ENCODE measurements at places on chromosomes 7 and 10.

DNA sequence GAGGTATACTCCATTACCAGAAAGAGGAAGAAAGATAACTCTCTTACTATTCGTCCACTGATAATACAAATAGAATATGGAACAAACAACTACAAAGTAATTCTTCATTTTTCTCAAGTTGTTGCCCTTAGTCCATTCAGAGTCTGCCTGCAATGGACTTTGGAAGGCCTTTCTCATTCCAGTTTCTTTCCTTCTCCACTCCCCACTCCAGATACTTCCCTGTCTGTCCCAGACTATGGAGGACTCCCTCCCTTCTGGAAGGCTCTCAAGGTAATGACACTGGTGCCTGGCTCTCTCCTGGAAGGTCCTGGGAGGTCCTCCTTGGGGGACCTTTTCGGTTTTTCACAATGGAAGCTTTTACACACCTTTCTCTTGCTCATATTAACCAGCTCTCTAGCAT is 167.8 kb downstream of the SDHAF3 start:
- DNase-seq, result no peak

GRCh38 chr7:64890761-64891362 is 12.2 kb upstream of the ZNF273 start:
- DNase-seq, result no peak

- DNase-seq, result no peak
These were observed 23.9 kb upstream of the CYCS start for GRCh38 chr7:25148772-25149575.

- no peak for DNase-seq
These were observed 65.7 kb downstream of the SND1 start for GRCh38 chr7:127717502-127718339.

DNA sequence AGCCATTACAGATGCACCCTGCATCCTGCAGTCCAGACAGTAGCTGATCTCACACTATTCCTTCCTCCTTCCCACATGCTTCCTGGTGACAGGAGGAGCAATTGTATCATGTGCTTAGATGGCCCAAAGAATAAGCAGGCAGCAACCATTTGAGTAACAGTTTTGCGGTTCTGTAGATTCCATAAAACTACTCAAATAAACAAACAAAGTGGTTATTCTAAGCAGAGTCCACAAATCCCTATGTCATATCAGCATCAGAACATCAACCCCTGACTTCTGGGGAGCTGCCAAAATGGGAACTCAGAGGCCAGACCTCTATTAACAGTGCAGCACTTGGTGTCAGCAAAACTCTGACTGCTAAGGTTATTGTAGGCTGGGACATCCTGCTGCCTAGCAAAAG is 226.0 kb downstream of the SORCS1 start:
- DNase-seq, result no peak

DNA sequence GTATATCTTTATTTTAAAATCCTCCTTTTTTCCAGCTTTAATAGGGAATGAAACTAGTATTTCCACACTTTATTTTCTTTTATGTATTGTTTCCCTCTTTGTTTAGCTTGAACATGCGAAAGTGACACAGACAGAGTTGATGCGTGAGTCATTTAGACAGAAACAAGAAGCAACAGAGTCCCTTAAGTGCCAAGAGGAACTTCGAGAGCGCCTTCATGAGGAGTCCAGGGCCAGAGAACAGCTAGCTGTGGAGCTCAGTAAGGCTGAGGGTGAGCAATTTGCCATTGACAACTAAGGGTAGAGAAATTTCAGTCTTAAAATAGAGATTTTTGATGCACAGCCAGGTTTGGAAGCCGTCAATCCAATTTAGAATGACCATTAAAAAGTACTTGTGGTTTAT is 73.1 kb downstream of the CYP51A1 start:
- no peak for DNase-seq

DNA sequence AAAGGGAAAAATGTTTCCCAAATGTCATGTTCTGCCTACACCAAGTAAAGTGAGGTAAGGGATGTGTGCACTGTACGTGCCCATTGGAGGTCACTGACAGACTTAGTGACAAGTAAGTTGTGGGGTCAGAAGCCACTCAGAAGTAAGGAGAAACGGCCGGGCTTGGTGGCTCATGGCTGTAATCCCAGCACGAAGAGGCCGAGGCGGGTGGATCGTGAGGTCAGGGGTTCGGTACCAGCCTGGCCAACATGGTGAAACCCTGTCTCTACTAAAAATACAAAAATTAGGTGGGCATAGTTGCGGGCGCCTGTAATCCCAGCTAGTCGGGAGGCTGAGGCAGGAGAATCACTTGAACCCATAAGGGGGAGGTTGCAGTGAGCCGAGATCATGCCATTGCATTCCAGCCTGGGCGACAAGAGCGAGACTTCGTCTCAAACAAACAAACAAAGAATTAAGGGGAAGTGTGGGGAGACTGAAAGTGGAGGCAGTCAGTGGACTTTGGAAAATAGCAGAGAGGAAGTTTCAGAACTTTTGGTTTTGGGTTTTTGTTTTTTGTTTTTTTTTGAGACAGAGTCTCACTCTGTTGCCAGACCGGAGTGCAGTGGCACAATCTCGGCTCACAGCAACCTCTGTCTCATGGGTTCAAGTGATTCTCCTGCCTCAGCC is 114.8 kb downstream of the WDFY4 start:
- no peak for DNase-seq

DNA sequence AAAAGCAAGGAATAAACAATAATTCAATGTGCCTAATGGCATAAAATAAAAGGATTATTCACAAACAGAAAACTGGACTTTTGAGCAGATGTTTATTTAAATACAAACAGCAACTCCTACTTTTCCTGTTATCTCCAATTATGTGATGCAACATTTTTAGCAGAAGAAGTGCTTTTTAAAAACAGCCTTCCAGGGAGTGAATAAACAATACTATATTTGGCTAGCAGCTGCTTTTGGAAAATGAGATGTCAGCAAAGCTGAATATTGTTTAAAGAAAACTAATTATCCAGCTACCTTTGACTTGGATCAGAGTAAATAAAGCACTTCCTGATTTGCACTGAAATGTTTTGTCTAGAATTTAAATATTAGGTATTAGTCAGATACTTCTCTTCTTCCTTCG is 23.2 kb downstream of the CDK1 start:
- no peak for DNase-seq

Measured in stimulated activated CD4-positive, alpha-beta T cell treated with anti-CD3 and anti-CD28 coated beads, Interleukin-2, amount 100 ng/mL, for 48 hours (primary cell).